ENCODE measurements at places on chromosomes 11 and 22. TPM values are rescaled to one million over a fixed set of nuclear protein-coding genes. Genes with fewer than 3 reads are reported as not detected.

The TRIM66 gene
- total RNA-seq = 24.2 TPM

The SCGB1D2 gene
- not detected for total RNA-seq

The IFITM10 gene
- 16.0 TPM for total RNA-seq

GRCh38 chr11:20192641-20193040 is 32.4 kb upstream of the DBX1 start:
- no peak overlapping the region for H3K27ac ChIP-seq
- no peak for DNase-seq
- H3K27me3 ChIP-seq = no peaks in the 10 kb centered on the region
- no peaks in the 10 kb centered on the region for H3K4me1 ChIP-seq

DNA sequence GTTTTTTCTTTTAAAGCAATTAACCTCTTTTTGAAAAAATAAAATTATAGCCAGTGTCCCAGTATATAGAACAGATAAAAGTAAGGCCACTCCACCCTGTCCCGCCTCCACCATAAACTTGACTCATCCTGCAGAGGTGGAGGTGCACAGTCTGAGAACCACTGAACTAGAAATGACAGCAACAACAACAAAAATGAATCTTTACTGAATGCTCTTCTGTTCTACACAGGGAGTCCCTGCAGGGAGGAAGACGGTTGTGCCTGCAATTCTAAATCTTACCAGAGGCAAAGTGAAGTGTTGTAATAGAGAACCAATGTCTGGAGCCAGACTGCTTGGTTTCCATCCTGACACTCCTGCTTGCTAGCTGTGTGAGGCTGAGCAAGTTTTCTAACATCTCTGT is 162.3 kb downstream of the FBXO7 start:
- no peak overlapping the region for H3K27ac ChIP-seq
- no peaks in the 10 kb centered on the region for H3K4me1 ChIP-seq
- DNase-seq = no peak
- H3K36me3 ChIP-seq = no peaks in the 10 kb centered on the region

GRCh38 chr11:60672255-60672654 is 27.2 kb upstream of the MS4A8 start:
- DNase-seq = no peak
- no peaks in the 10 kb centered on the region for H3K4me1 ChIP-seq
- no peaks in the 10 kb centered on the region for H3K27me3 ChIP-seq
- H3K27ac ChIP-seq = no peak overlapping the region
- H3K36me3 ChIP-seq = no peaks in the 10 kb centered on the region

DNA sequence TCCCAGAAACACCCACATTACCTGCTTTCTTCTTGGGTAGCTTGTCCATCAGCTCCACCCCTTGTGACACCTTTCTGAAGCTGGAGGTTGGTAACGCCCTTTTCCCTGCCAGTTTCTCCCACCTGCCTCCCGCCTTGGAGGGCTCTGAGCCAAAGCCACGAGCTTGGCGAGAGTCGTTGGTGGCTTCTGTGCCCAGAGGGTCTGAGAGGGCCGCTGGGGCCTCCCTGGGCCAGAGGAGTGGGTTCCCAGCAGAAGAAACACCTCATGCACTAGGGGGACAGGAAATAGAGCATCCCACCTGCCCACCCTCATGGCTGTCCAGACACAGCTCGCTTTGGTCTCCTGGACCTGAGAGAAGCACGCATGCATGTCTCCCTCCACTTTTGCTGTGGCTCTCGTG is 37.9 kb downstream of the B3GAT1 start:
- no peak overlapping the region for H3K27ac ChIP-seq
- DNase-seq = no peak
- H3K4me1 ChIP-seq = no peaks in the 10 kb centered on the region
- H3K4me3 ChIP-seq = no peak overlapping the region
- no peaks in the 10 kb centered on the region for H3K36me3 ChIP-seq

The EXPH5 gene
- total RNA-seq = 6.8 TPM

The BCO2 gene
- 1.6 TPM for total RNA-seq

DNA sequence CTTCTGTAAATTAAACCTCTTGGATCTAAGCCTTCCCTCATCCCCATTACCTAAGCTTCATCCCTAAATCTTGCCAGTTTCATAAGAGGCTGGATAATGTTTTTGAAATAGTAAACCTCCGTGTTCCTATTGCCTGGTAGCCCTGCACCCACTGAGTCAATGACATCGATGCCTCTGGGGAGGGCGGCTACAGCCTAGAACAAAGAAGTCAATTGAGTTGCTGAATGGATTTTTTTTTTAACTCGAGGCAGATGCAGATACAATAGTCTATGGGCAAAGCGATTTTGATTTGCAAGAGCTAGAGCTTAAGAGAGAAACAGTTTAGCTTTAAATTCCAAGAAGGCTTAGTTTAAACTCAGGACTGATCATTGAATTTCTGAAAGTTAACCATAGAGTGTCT is 121.3 kb downstream of the NECTIN1 start:
- H3K27ac ChIP-seq = no peak overlapping the region
- H3K4me1 ChIP-seq = no peaks in the 10 kb centered on the region
- no peak for DNase-seq
- H3K36me3 ChIP-seq = no peaks in the 10 kb centered on the region
- no peaks in the 10 kb centered on the region for H3K27me3 ChIP-seq

Measured in naive thymus-derived CD4-positive, alpha-beta T cell (primary cell).